ENCODE measurements at places on chromosomes 4 and X.

- DNase-seq, result no peak
Measured at GRCh38 chr4:58111818-58112217, 1001.6 kb upstream of the IGFBP7 start.

GRCh38 chr4:17370818-17371217 is 141.1 kb downstream of the QDPR start:
- no peak for DNase-seq

- no peak for DNase-seq
Measured at GRCh38 chr4:182973511-182973911, 56.3 kb upstream of the DCTD start.

GRCh38 chr4:138724530-138724929 is 291.1 kb upstream of the NOCT start:
- no peak for DNase-seq

GRCh38 chr4:39937683-39938268 is 39.9 kb downstream of the PDS5A start:
- no peak for DNase-seq

All from stimulated activated CD8-positive, alpha-beta memory T cell treated with anti-CD3 and anti-CD28 coated beads, Interleukin-12 subunit alpha, Interleukin-12 subunit beta, amount 100 ng/mL, for 1 hour (primary cell).